Stimulated activated naive CD8-positive, alpha-beta T cell treated with anti-CD3 and anti-CD28 coated beads, Interleukin-15, amount 100 ng/mL, for 72 hours (primary cell): ENCODE measurements at places on chromosomes 11 and 22.

GRCh38 chr11:83039566-83039965 lies 32.1 kb downstream of the RAB30 start:
- no peak for DNase-seq

DNA sequence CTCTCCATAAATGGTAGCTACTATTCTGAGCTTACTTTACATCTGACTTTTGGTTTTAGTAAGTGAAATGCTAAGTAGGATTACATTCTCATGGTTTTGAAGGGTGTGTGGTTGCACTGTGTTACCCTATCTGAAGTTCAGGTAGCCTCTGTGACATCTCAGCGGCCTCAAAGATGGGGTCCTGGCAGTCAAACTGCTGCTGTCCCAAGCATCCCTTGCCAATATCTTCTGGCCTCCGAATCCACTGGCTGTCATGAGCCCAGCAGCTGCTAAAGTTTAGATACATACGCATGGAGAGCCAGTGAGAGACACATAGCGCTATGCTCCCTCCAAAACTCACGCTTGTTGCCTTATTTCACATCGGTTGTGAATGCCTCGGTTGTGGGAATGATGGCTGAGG lies 34.9 kb downstream of the UBASH3B start:
- DNase-seq = peak; percentile 17

DNA sequence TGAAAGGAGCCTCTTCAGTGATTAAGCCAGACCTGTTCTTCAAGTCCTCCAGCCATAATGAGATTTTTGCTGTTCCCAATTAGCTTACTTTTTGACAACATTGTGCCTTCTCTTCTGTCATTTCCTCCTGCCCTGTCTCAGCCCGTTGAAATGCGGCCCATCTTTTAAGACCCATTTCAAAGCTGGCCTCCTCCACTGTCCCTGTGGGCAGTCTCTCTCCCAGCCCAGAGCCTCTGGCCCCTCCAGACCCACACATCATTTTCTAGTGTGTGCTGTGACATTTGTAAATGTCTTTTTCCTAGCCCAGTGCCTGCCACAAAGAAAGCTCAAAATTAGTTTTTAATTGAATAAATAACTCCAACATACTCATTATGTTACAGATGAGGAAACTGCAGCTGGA lies 70.9 kb downstream of the BUD13 start:
- no peak for DNase-seq

GRCh38 chr11:95375886-95376285 lies 144.9 kb upstream of the SESN3 start:
- no peak for DNase-seq

DNA sequence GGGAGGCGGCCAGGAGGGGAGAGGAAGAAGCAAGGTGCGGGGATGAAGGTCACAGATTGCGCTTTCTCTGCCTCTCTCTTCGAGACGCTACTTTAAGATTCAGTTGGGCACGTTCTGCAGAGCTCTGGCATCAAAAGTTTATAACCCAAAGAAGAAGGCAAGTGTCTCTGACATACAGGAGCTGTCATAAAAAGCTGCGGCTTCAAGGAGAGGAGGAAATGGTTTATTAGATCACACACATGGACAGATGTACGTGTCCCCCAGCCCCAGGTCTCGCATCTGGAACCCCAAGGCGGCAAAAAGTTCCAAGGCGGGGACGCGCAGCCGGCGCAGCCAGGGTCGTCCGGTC lies 589.0 kb downstream of the OPCML start:
- DNase-seq = no peak

DNA sequence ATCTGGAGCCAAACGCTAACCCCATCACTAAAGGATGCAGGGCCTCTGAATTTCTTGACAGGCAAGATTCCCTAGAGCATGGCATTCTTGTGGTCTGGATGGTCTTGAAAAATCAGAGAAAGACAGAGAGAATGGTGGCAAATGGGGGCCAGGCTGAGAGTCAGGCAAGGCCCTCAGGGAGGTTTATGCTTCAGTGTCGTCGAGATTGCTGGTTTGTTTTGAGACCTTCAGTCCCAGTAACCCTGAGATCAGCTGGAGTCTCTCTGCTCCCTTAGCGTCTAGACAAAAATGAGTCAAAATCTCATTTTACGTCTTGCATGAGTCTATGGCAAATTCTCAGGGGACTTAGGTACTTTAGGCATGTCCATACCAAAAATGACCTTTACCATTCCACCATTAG lies 539.3 kb downstream of the SOX6 start:
- no peak for DNase-seq

DNA sequence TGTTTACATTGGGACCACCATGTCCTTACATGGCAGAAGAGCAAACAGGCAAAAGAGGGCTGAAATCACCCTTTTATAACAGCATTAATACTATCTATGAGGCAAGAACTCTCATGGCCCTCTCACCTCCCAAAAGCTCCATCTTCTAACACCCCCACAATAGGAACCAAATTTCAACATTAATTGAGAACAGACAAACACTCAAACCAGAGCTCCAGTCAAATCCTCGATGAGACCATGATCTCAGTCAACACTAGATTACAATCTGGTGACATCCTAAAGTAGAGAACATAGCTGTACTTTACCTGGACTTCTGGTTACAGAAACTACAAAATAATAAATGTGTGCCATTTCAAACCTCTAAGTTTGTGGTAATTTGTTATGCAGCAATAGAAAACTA lies 25.1 kb downstream of the OR2AG2 start:
- DNase-seq = no peak

DNA sequence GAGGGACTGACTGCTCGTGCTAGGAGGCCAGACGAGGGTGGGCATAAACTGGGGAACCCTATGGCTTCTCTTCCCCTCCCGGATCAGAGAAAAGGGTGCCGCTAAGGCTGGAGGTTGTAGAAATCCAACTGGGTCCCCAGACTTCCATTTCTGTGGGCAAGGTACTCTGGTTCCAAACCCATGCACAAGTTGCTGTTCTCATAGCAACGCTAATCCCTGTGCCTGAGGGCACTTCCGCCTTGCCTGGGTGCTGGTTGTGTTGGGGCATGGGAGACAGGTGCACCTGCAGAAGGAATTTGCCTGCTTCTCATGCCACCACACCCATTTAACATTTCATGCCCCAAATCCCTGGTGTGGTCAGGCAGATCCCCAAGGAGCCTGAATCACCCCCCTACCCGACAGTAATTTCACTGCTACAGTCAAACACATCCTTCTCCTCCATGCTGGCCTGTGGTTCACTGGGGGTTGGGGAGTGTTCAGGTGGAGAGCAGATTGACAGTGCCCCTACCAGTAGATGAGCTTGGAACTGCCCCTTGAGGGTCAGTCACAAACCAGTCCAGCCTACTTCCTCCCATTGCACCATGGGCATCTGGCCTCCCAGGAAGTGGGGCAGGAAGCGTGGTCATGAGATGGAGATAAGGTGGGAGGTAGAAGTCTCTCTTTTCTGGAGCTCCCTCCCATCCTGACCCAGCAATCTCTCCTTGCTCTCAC lies 1.2 kb downstream of the C2CD2L start:
- no peak for DNase-seq

DNA sequence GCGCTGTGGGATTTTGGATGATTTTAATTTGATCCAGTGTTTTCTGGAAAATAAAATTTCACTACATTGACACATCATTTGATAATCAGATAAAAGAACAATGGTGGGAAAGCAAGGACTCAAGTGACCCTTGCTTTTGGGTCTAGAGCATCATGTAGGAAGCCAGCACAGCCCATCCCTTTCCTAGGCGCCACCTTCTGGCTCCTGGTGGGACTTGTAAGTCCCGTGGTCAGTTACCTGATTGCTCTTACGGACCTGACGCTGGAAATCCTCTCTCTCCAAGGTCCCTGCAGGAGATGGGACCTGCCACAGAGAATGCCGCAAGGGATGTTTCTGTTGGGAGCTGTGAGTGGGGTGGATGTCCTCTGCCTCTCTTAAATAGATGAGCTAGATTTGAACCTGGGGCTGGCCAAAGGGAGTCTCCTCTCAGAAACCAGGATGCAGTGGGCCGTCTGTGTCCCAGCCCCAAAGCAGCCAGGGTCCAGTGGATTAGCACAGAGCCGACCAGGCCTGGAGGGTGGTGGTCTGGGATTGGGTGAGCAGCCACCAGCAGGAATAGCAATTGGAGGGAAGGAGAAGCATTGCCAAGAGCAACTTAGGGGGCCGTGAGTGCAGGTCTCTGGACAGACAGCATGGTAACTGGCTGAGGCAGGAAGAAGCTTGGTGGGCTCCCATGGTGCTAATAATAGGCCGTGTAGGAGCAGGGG lies 21.7 kb downstream of the TIMP3 start:
- no peak for DNase-seq

DNA sequence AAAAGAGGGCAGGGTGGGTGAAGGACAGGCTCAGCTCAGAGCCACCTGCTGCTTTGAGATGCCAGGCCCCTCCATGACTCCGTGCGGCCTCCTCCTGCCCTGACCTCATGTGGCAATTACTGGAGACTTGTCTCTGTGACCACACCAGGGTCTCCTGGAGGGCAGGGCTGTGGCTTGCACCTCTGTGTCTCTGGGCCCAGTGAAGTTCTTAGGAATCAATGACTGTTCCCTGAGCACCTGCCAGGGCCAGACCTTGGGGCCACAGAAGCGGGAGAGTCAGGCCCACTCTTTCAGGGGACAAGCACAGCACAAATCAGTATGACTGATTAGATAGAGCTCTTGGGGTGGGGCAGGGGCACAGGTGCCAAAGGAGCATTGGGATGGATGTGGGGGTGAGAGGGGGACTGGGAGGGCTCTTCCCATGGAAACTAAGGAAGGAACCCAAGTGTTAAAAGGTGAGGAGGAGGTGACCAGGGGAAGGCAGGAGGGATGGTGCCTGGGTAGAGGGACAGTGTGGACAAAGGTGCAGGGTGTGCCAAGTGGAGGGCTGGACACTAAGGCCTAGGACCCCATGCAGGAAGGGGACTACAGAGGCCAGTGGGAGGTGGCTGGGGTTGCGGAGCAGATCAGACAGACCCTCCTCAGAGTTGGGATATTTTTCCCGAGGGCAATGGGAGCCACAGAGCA lies 77.3 kb upstream of the SHISAL1 start:
- DNase-seq = no peak

DNA sequence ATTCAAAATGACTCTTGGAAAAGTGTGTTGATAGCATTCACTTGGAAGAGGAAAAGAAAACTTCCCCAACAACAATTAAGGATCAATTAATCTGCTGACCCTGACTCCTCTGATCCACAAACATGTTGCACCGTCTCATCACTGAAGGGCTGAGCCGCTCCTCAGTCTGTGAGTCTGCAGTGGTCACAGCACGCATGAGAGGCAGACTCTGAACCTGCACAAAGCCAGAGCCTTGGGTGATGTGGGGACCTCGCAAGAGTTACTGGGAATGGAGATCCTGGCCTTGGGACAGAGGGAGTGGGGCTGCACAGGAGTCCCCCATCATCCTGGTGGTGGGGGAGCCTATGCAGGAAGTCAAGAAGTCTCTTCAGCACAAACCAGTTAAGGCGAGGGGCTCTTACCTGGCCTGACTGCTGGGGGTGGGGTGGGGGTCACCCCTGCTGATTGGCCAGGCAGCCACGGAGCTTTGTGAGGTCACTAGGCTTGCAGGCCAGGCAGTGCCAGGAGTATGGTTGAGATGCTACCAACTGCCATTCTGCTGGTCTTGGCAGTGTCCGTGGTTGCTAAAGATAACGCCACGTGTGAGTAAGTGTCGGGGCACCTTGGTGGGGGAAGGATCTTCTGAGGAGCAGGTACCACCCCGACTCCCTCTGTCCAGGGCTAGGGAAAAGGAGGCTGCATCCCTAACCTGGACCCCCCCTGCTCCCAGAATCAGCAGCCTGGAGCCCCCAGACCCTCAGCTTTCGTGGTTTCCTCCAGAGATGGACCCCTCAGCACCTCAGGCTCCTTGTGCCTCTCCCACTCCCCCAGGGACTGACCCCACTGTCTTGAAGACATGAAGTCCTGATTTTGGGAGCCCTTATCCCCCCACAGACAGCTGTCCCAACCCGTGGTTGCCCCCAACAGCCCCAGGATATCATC lies at the start of gene ACR:
TSS of gene ACR (plus strand) at position 477 of the 921 bp plus-strand sequence. CDS start at position 509, 32 bp downstream.
- no peak for DNase-seq

DNA sequence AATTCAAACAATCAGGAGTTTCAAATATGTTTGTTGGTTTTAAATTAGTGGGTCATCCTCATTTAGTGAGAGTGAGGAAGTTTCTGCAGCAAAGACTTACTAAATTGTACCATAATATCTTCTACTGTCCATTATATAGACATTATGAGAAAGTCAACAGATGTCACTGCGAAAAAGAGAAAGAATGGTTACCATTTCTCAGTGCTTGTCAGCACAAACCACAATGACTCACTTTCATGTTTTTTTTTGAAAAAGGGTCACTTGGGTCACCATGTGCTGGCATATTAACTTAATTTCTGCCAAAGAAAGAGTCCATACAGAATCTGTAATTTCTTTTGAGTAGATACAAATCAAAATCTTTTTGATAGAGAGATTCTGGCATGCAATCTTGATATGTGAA lies 924.6 kb upstream of the FAT3 start:
- no peak for DNase-seq

- no peak for DNase-seq
These were observed 23.4 kb upstream of the CREB3L1 start for GRCh38 chr11:46254133-46254491.

- no peak for DNase-seq
These were observed 59.9 kb upstream of the C11orf87 start for GRCh38 chr11:109362059-109362458.

DNA sequence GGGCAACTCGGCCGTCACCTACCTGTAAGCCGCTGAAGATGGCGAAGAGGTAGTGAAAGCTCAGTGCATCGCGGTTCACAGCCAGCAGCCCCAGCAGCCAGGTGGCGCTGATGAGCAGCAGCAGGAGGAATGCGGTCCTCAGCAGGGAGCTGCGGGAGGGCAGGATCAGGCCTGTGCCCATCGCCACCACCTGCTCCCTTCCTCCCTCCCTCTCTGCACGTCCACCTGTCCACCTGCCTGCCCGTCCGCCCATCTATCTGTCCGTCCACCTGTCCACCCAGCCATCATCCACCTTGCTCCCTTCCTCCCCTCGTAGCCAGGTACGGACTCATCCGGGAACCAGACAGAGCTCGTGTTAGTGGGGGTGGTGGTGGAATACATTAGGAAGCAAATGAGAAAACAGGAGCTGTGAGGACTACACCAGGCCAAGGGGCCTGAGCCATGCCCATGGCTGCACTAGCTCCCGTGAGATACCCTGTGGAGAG lies 32.2 kb downstream of the TRMU start:
- DNase-seq = peak; percentile 71
